Tibial nerve (tissue), 4 donors: ENCODE measurements at places on chromosomes 2 and 18. TPM values are rescaled to one million over a fixed set of nuclear protein-coding genes. Genes with fewer than 3 reads are reported as not detected.

EGR4 gene
- not detected for total RNA-seq

FAM161A gene
- 2.8 TPM for total RNA-seq

SALL3 gene
- not detected for total RNA-seq

CRYGB gene
- total RNA-seq = not detected

GRCh38 chr2:191845248-191845715 lies 1.6 kb downstream of the CAVIN2 start:
- DNase-seq = no peak

GRCh38 chr2:189261431-189261841 lies 81.9 kb upstream of the COL5A2 start:
- DNase-seq = no peak

DNA sequence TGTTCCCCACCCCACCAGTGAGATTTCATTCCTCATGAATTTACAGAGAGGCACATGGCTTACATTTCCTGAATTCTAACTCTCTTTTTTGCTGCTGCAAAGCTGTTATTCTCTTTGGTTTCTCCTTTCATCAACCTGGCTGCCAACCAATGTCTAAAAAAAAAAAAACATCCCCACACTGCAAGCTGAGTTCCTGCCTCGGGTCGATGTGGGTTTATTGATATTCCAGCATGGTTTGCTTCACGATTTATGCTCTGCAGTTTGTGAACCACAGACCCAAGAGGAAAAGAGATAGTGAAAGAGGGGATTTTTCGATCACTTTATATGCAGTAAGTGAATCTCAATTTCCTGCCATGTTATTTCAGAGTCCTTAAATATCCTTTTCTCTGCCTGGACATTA lies 363.6 kb downstream of the LPIN1 start:
- DNase-seq = no peak

- DNase-seq = no peak
Measured at GRCh38 chr18:30889519-30890301, 152.8 kb downstream of the DSC3 start.

- no peak for DNase-seq
Measured at GRCh38 chr2:165011199-165011598, 55.9 kb upstream of the SLC38A11 start.

GRCh38 chr18:47737198-47737830 lies 193.1 kb downstream of the SMAD2 start:
- DNase-seq = no peak

DNA sequence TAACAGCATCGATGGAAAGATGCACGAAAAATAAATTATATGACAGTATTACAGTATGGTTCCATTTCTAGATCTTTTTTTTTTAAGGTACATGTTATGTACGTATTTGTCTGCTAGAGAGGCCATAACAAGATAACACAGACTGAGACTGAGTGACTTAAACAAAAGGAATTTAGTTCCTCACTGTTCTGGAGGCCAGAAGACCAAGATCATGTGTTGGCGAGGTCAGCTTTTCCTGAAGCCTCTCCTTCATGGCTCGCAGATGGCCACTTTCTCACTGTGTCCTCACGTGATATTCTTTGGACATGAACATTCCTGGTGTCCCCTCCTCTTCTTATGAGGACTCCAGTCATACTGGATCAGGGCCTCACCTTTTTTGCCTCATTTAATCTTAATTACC lies 177.4 kb downstream of the CAPN13 start:
- DNase-seq = no peak

GRCh38 chr18:13563390-13563805 lies 163.0 kb downstream of the FAM210A start:
- DNase-seq = peak; percentile 37

DNA sequence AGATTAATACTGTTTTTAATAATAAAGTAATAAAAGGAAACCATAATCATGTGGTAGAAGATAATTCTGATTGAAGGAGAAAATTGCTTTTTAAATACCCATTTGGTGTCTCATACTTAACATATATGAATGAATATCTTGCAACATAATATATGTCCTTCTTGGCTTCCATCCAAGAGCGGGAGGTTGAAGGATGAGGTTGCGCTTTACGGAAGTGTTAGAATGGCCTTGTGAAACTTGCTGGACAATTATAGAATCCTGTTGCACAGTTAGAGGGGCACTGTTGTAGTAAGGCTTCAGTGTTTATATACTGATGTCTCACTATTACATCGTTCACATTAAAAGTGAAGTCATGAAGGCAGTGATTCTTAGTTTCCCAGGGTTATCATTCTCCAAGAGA lies 9.4 kb downstream of the INSIG2 start:
- DNase-seq = no peak
